Testis (tissue), 5 donors: ENCODE measurements at places on chromosomes 5 and 9. TPM values are rescaled to one million over a fixed set of nuclear protein-coding genes. Genes with fewer than 3 reads are reported as not detected.
A peak's percentile ranks its signal among the peaks of the same experiment; 100 is the strongest.

GRCh38 chr9:126225611-126226609 lies 100.7 kb upstream of the MVB12B start:
- DNase-seq = no peak
- H3K27ac ChIP-seq = no peak overlapping the region
- H3K4me3 ChIP-seq = no peak overlapping the region
- H3K27me3 ChIP-seq = no peaks in the 10 kb centered on the region

GRCh38 chr5:31407921-31408693 lies 123.8 kb downstream of the DROSHA start:
- no peak for DNase-seq
- H3K4me1 ChIP-seq = no peaks in the 10 kb centered on the region

GRCh38 chr5:59123595-59124561 lies 541.0 kb downstream of the RAB3C start:
- H3K4me3 ChIP-seq = no peak overlapping the region
- no peak overlapping the region for H3K27ac ChIP-seq
- no peak for DNase-seq
- H3K36me3 ChIP-seq = no peaks in the 10 kb centered on the region
- no peaks in the 10 kb centered on the region for H3K27me3 ChIP-seq
- H3K4me1 ChIP-seq = no peaks in the 10 kb centered on the region

INSL6 gene
- total RNA-seq = 32.8 TPM

KCNV2 gene
- 8.4 TPM for total RNA-seq

DNA sequence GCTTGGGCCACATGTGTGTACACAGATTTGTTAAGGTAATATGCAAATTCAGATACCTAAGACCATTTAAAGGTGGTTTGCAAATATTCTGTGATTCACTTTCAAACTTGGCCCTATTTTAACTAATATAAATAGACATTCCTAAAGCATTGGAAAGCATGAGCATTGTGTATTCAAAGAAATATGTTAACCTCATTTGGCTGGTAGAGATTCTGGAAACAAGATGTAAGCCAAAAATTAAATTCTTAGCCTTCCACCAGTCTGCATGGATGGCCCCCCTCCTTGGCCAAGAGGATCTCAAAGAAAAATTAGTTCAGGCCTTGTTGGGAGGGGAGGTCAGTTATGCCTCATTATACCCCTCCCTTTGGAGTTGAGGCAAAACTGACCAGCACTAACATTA lies 38.7 kb upstream of the C6 start:
- H3K36me3 ChIP-seq = no peaks in the 10 kb centered on the region
- H3K27ac ChIP-seq = no peak overlapping the region
- no peaks in the 10 kb centered on the region for H3K4me1 ChIP-seq
- H3K4me3 ChIP-seq = no peak overlapping the region
- DNase-seq = no peak

GRCh38 chr5:107092695-107093094 lies 578.0 kb downstream of the EFNA5 start:
- no peaks in the 10 kb centered on the region for H3K27me3 ChIP-seq
- H3K4me1 ChIP-seq = no peaks in the 10 kb centered on the region
- DNase-seq = no peak
- no peaks in the 10 kb centered on the region for H3K36me3 ChIP-seq
- no peak overlapping the region for H3K27ac ChIP-seq

LURAP1L gene
- total RNA-seq = 0.31 TPM

- no peak overlapping the region for H3K27ac ChIP-seq
- DNase-seq = no peak
- H3K27me3 ChIP-seq = no peaks in the 10 kb centered on the region
- H3K36me3 ChIP-seq = no peaks in the 10 kb centered on the region
- no peaks in the 10 kb centered on the region for H3K4me1 ChIP-seq
- H3K4me3 ChIP-seq = no peak overlapping the region
Observed at GRCh38 chr5:31880449-31880848, 241.5 kb downstream of the PDZD2 start.

- no peaks in the 10 kb centered on the region for H3K27me3 ChIP-seq
- DNase-seq = no peak
- no peak overlapping the region for H3K27ac ChIP-seq
Observed at GRCh38 chr9:93340091-93340490, 111.4 kb upstream of the FAM120A start.

- no peak for DNase-seq
- H3K4me1 ChIP-seq = no peaks in the 10 kb centered on the region
- H3K27ac ChIP-seq = no peak overlapping the region
Observed at GRCh38 chr5:1782385-1783215, 17.0 kb downstream of the MRPL36 start.

GRCh38 chr5:172841-173251 lies 18.4 kb upstream of the LRRC14B start:
- no peak overlapping the region for H3K27ac ChIP-seq
- no peak overlapping the region for H3K4me3 ChIP-seq
- no peaks in the 10 kb centered on the region for H3K27me3 ChIP-seq
- no peaks in the 10 kb centered on the region for H3K36me3 ChIP-seq
- no peak for DNase-seq

DOCK8 gene
- total RNA-seq = 63.9 TPM

RCL1 gene
- 28.9 TPM for total RNA-seq

DNA sequence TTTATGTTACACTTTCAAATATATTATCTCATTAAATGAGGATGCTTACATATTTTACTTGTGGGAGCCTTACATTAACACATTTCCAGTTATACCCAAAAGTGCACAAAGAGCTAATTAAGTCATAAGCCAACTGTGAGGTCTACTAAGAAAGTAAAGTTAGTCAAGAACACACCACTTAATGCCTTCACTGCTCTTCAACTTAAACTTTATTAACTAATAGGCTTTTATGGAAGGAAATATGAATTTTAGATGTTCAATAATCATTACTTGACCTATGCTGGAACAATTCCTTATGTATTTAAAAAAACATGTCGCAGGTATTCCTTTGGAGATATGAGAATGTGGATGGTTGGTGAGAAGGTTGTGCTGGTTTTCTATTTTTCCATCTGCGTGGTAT lies 3.4 kb downstream of the ST8SIA4 start:
- no peak overlapping the region for H3K27ac ChIP-seq
- H3K27me3 ChIP-seq = no peaks in the 10 kb centered on the region
- no peak for DNase-seq
- no peaks in the 10 kb centered on the region for H3K36me3 ChIP-seq
- peak overlapping the region; percentile 54 for H3K4me3 ChIP-seq

- H3K27ac ChIP-seq = no peak overlapping the region
- no peaks in the 10 kb centered on the region for H3K36me3 ChIP-seq
- no peaks in the 10 kb centered on the region for H3K4me1 ChIP-seq
- no peaks in the 10 kb centered on the region for H3K27me3 ChIP-seq
Observed at GRCh38 chr5:168867241-168867640, 288.1 kb upstream of the PANK3 start.

GRCh38 chr5:168989731-168990505 lies 311.0 kb downstream of the SLIT3 start:
- no peak for DNase-seq
- H3K27me3 ChIP-seq = no peaks in the 10 kb centered on the region
- H3K4me3 ChIP-seq = no peak overlapping the region
- no peaks in the 10 kb centered on the region for H3K4me1 ChIP-seq
- no peaks in the 10 kb centered on the region for H3K36me3 ChIP-seq

DNA sequence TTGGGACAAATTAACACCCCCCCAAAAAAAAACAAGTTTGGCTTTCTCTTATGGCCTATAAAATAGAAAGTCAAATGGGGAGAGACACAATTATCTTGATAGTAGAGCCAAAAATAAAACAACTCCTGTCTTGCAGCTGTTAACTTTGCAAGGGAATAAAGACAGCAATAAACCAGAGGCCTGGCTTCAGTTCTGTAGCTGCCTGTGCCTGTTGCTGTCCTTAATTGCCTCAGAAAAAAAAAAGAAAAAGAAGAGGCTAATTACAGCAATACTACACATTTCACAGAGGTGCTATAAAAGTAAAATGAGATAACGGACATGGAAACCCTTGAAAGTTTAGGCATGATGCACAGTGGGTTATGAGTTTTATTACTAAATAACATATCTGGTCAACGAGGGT lies 170.7 kb upstream of the IRX1 start:
- H3K4me1 ChIP-seq = no peaks in the 10 kb centered on the region
- no peak overlapping the region for H3K4me3 ChIP-seq
- H3K27ac ChIP-seq = no peak overlapping the region
- no peak for DNase-seq

PTGR1 gene
- 20.9 TPM for total RNA-seq

CDKN2A gene
- total RNA-seq = 20.4 TPM

- DNase-seq = no peak
- H3K36me3 ChIP-seq = no peaks in the 10 kb centered on the region
- H3K27me3 ChIP-seq = no peaks in the 10 kb centered on the region
- H3K4me3 ChIP-seq = no peak overlapping the region
Observed at GRCh38 chr5:176788941-176789872, 21.2 kb upstream of the UNC5A start.

DNA sequence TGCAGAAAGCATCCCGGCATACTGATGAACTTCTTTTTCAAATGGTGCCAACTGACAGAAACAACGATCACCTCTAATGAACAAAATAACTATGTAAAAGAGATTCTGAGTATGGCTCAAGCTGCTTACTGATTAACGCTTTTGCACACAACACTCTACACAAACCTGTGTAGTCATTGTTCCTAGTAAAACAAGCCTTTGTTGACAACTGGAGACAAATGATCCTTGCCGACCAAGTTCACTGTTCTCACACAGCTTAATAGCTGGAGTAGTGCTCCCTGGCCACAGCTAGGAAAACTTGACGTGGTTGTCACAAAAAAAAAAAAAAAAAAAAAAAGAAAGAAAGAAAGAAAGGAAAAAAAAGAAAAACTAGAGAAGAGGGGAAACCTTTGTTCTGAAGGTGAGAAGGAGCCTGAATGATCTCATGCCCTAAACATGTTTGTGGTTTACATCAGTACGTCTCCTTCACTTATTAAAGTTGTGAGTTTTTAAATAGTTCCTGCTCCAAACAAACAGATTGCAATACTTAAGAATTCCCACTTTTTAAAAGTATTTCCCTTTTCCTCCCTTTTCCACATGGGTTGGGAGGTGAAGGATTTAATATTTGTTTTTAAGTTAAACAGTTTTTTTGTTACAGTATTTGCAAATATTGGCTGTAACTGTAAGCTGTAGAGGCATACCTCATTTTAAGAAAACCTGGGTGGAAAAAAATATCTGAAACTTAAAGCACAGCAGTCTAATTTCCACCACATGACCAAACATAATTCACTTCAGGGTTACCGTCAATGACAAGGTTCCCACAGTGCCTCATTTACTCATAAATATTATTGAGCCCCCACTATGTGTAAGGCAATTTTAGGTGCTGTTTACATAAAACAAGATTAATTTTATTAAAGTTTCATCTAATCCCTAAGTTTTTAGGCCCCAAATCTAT lies 63.7 kb downstream of the GLIS3 start:
- no peak overlapping the region for H3K4me3 ChIP-seq
- H3K4me1 ChIP-seq = peaks cover 11% of the 10 kb centered on the region
- DNase-seq = no peak
- no peaks in the 10 kb centered on the region for H3K27me3 ChIP-seq
- H3K36me3 ChIP-seq = no peaks in the 10 kb centered on the region
- H3K27ac ChIP-seq = peak overlapping the region; percentile 28

SPIN1 gene
- 119 TPM for total RNA-seq

IFNE gene
- total RNA-seq = not detected

NR4A3 gene
- total RNA-seq = 3.0 TPM

GRCh38 chr9:129111528-129112151 lies 425 bp downstream of the PTPA start:
- peaks cover 27% of the 10 kb centered on the region for H3K4me1 ChIP-seq
- peak overlapping the region; percentile 84 for H3K4me3 ChIP-seq
- peak; percentile 69 for DNase-seq
- H3K27me3 ChIP-seq = no peaks in the 10 kb centered on the region
